ENCODE measurements at places on chromosomes 6 and 20.

- DNase-seq, result no peak
Measured at GRCh38 chr6:40326714-40327421, 260.3 kb downstream of the LRFN2 start.

DNA sequence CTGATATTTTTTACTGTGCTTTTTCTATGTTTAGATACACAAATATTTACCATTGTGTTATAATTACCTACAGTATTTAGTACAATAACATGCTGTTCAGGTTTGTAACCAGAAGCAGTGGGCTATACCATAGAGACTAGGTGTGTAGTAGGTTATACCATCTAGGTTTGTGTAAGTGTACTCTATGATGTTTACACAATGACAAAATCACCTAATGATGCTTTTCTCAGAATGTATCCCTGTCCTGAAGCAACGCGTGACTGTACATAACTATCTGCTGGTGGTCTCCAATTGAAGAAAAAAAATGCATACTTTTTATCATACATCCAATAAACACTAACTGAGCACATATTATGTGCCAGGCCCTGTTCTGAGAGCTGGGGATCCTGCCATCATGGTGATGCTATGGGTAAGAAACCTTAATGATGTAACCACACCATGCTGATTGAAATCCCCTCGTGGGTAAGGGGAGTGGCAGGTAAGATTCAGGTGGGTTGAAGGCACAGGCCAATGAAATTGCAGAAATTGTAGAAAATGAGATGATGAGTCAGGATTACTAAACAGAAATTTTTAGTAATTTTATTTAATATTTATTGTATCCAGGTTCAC lies 76.8 kb downstream of the FYN start:
- no peak for DNase-seq

DNA sequence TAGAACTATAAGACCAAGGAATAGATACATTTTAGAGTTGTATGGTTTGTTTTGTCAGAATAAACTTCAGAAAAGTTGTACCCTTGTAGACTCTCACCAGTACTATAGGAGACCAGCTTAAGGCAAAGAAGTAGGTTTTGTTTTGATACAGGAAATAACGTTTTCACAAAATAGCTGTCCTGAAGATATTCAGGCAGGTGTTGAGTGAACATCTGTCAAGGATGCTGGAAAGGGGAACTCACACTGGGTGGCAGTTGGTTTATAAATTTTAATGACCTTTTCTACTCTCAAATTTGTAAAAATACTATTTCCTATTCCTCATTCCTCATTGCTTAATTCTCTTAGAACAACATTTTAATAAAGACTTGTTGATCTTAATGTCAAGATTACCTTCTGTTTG lies 174.0 kb upstream of the MAN1A1 start:
- DNase-seq, result no peak

GRCh38 chr6:108383981-108384380 lies 89.1 kb downstream of the AFG1L start:
- DNase-seq, result no peak

GRCh38 chr6:21828704-21829103 lies 235.2 kb downstream of the SOX4 start:
- DNase-seq, result no peak

DNA sequence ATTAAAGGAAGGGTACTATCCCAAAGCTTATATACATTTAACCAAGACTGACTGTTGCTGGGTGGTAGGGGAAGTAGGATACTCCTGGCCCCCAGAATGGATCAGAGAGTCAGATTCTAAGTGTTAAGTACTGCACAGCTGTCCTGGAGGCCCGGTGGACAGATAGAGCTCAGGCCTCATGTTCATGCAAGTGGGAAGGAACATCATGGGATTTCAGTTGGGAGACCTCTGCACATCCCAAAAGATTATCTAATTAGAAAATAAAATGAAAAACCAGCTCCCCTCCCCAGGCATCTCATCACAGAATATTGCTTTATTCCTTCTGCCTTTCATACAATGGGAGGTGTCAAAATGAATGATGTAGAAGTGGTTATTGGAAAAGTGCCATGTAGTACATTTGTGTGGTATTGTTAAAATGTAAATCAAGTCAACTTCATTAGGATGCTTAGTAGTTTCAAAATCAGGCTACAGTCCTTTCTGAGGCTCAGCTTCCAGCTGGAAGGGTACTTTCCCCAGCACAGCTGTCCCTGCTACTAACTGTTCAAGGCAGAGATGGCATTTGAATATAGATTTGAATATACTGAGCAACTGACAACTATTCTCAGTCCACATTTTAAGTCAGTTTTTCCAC lies 82.9 kb downstream of the SLC35B3 start:
- no peak for DNase-seq

DNA sequence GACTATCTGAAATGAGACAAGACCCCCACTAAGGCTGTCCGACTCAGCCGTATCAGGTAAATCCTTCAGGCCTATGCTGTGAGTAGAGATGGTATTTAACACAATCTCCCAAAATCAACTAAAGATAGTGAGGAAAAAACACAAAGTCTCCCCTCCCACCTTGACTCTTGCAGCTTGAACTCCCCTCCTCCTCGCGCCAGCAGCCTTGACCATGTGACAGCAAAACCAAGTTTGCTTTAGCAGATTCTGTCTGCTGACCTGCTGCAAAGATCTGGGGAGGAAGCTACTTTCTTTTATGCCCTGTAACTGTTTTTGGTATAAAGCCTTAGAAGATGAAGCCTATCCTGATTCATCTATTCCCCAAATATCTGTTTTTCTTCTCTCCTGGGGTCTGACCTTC lies 509.5 kb downstream of the CDH26 start:
- DNase-seq, result no peak

DNA sequence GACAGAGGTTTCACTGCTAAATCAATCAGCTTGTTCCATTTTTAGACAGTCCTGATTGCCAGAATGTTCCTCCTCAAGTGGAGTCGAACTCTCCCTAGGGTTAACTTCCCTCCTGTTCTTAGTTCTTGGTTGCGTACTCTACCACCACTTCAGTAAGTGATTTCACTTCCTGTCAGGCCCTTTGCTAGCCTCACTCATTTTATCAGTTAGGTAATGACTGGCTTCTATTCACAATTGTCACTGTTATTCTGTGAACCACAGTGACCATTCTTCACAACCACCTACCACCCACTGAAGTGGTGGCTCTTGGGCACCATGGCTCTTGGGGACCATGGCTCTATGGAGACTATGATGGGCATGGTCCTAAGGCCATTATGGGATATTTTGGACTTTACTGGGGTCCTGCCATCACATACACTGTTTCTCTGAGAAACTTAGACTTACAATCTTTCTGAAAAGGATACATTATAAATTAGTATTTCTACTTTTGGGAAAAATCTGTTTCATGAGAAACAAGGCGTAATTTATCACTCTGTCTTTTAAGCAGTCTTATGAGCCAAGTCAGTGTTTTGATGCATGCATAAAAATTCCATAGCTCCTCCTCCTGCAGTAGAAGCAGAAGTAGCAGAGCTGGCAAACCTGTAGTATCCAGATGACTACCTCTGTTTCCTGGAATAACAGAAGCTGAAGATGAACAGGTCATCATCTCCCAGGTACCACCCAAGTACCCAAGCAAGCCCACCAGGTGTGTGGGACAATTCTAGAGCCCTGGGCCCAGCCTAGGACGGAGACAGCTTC lies 66.3 kb downstream of the ATXN1 start:
- no peak for DNase-seq

GRCh38 chr6:39411465-39411864 lies 89.0 kb upstream of the KCNK16 start:
- peak; percentile 13 for DNase-seq

DNA sequence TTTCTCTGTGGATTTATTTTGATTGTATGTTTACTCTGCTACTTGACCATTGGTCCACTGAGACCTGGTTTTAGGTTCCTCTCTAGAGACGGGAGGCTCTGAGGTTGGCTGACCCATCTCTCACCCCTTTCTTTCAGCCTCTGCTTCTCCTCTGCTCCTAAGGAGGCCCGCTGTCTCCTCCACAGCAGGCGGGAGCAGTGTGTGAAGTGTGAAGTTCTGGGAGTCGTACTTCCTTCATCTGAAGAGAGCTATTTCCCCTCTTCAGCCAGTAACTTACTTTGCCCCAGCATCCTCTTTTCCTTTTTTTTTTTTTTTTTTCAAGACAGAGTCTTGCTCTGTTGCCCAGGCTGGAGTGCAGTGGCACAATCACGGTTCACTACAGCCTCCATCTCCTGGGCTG lies 21.1 kb downstream of the PDRG1 start:
- DNase-seq, result no peak

All from RCC 7860 (cell line).